ENCODE measurements at places on chromosomes 5 and 9. TPM values are rescaled to one million over a fixed set of nuclear protein-coding genes. Genes with fewer than 3 reads are reported as not detected.

The CBY3 gene
- not detected for total RNA-seq

DNA sequence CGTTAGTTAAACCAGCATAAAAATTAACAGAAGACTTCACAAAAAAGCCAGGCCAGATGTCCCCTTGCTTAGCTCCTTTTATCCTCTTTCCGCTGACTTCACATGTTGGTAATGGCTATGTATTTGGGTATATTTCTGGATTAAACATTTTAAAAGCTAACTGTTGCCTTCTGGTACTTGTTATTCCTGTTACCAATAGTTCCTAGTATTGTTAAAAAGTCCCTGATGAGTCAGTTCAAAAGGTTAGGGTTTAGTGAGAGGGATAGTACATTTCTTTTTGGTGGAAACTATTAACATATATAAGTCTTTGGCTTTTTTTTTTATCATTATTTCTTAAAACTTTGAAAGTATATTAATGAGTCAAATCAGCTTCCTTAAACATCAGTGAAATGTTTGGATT lies 103.2 kb upstream of the ELL2 start:
- DNase-seq = no peak

The SNCB gene
- total RNA-seq = not detected

- DNase-seq = no peak
These were observed 100.1 kb downstream of the SUSD1 start for GRCh38 chr9:112075009-112075378.

DNA sequence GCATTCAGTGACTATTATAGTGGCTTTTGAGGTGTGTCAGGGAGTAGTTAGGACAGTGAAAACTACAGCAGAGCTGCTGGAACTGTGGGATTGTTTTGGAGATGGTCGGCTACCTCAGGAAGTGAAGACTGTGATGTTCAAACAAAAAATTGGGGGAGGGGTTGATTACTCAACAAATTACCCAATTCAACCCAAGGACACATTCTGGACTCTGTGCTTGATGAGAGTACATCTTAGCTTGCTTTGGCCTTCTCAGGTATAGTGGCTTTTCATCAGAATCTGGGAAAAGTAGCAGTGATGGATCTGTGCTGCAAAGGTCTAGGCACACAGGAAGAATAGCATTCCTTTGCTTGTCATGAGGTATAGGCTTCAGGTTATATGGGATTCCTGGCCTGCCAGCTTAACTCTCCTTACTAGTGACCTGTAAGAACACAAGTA lies 47.0 kb downstream of the SLC44A1 start:
- DNase-seq = no peak

- peak; percentile 65 for DNase-seq
These were observed 23.0 kb downstream of the CDH10 start for GRCh38 chr5:24621792-24622191.

DNA sequence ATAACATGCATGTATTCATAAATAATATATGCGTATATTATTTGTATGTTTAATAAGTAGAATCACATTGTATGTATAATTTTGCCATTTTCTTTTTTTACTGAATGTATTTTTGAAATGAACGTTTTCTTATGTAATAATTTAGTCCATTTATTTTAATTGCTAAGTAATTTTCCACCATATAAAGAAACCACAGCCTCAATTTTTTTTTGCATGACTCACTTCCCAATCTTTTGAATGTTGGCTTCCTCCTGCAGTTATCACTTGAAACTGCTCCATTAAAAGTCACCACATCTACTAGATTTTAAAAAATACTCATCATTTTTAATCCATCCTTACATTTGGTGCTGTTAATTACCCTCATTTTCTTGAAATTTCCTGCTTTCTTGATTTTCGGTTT lies 363.3 kb upstream of the MEF2C start:
- no peak for DNase-seq

DNA sequence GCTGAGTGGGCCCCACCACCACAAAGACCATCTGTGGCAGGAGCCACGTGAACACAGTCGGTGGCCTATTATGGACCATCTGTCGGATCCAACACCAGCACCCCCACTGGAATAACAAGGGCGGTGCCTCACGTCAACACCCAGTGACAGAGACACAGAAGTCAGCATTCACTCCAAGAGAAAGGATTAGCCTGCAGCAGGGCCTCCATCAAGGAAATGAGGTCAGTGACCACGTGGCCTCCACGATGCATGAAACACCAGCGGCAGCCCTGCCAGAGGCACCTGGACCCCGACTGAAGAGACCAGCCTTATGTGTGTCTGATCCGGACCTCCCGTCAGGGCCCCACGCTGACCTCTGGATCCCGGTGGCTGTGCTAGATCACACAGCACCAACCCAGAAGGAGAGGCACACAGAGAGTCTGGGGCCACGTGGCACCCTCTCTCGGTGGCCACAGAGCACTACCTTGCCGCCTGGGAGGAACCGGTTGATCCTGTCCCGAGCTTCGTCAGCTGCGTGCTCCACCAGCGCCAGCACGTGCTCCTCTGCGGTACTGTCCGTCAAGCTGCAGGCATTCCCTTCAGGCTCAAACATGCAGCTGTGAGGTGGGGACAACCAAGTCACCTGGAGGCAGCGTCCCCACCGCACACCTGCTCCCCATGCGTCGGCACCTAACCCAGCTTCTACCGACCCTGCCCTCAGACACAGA lies 9.0 kb downstream of the BRD9 start:
- DNase-seq = peak; percentile 59
